IPS DF 6.9 (cell line): ENCODE measurements at places on chromosomes 1 and 21.

GRCh38 chr1:93605812-93606512 is 75.7 kb downstream of the BCAR3 start:
- H3K4me1 ChIP-seq = no peaks in the 10 kb centered on the region
- no peak for DNase-seq
- H3K27me3 ChIP-seq = no peaks in the 10 kb centered on the region
- H3K27ac ChIP-seq = no peak overlapping the region

- DNase-seq = no peak
- no peak overlapping the region for H3K4me3 ChIP-seq
- no peaks in the 10 kb centered on the region for H3K4me1 ChIP-seq
- no peaks in the 10 kb centered on the region for H3K36me3 ChIP-seq
- H3K27me3 ChIP-seq = no peaks in the 10 kb centered on the region
These were observed 27.5 kb upstream of the VPS26C start for GRCh38 chr21:37294679-37295078.

GRCh38 chr1:10626131-10626731 is 151.5 kb downstream of the PEX14 start:
- no peak overlapping the region for H3K4me3 ChIP-seq
- peaks cover 2% of the 10 kb centered on the region; the same call in 1 of the 2 replicates for H3K4me1 ChIP-seq
- no peaks in the 10 kb centered on the region for H3K27me3 ChIP-seq
- no peaks in the 10 kb centered on the region for H3K36me3 ChIP-seq
- no peak for DNase-seq

- H3K36me3 ChIP-seq = 0 out of 2 replicates have a peak, but pooled peaks cover 3% of the 10 kb centered on the region
- H3K4me3 ChIP-seq = no peak overlapping the region
- no peak for DNase-seq
- peaks cover 10% of the 10 kb centered on the region for H3K4me1 ChIP-seq
These were observed 8.8 kb downstream of the MYCL start for GRCh38 chr1:39892601-39893595.

DNA sequence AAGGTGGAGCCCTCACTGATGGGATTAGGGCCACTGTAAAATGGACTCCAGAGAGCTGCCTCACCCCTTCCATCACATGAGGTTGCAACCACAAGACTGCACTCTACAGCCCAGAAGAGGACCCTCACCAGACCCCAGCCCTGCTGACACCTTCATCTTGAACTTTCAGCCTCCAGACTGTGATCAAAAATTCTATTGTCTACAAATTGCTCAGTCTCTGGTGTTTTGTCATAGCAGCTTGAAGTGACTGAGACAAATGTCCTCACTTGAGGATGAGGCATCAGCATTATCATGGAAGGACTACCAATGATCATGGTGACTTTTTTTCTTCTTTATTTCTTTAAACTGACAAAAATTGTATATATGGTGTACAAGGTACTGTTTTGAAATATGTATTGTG is 26.7 kb upstream of the TRIM17 start:
- peaks cover 41% of the 10 kb centered on the region for H3K27me3 ChIP-seq
- H3K4me3 ChIP-seq = no peak overlapping the region
- DNase-seq = no peak
- no peaks in the 10 kb centered on the region; the same call in 1 of the 2 replicates for H3K4me1 ChIP-seq
